A549 (cell line): ENCODE measurements at places on chromosomes 6 and 20.

GRCh38 chr6:82172594-82172993 lies 75.0 kb downstream of the IBTK start:
- DNase-seq = no peak

- DNase-seq = no peak
These were observed 35.6 kb downstream of the KLHL31 start for GRCh38 chr6:53629862-53630532.

DNA sequence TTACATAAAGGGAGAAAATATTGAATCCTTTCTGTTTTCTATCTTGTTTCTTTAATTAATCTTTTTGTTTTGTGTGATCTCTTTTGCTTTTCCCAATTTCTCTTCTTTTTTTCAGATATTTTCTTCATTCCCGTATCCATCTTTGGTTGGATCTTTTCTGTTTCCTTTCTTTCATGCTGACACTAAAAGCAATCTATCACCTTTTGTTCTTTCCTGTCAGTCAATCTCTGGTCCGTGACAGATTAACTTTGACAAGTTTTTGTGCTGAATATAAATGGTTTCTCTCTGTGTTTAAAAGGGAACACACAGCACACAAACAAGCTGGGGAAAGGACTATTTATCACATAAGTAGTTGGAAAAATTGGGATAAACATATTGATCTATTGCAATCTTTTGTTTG lies 162.8 kb downstream of the GRM1 start:
- DNase-seq = no peak

DNA sequence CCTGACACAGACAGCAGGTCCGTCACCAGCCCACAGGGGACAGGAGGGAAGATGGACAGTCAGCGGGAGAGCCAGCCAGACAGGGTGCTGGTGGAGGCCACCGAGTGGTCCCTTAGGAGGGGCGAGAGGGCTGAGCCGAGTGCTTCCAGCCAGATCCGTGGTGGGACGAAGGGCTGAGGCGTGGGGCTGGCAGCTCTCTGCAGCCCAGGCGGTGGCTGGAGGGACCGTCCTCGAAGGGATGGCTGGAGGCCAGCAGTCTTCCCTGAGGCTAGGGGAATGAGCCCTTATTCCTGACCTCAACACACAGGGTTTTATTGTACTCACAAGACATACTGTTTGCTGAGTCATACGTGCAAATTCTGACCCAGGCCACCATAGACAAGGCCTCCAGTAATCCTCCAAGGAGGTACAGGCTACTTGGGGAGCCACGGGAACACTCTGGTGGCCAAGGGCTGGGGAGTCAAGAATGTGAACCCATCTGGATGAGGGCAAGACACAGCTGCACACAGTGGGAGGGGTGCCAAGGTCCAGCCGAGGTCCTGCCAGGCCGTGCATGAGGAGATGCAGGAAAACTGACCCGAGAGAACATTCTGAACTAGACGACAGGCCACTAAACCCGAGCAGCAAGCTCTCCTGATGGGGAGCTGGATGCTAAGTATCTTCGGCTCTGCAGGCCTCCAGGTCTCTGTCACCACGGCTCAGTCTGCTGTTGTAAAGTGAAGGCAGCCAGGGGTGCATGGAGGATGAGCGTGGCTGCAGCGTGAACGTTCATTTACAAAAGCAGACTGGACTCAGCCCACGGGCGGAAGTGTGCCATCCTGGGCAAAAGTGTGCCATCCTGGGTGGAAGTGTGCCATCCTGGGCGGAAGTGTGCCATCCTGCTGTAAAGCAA lies 242.5 kb downstream of the TTLL2 start:
- DNase-seq = no peak

- no peak for DNase-seq
These were observed 127.9 kb downstream of the COL19A1 start for GRCh38 chr6:69994251-69994650.

DNA sequence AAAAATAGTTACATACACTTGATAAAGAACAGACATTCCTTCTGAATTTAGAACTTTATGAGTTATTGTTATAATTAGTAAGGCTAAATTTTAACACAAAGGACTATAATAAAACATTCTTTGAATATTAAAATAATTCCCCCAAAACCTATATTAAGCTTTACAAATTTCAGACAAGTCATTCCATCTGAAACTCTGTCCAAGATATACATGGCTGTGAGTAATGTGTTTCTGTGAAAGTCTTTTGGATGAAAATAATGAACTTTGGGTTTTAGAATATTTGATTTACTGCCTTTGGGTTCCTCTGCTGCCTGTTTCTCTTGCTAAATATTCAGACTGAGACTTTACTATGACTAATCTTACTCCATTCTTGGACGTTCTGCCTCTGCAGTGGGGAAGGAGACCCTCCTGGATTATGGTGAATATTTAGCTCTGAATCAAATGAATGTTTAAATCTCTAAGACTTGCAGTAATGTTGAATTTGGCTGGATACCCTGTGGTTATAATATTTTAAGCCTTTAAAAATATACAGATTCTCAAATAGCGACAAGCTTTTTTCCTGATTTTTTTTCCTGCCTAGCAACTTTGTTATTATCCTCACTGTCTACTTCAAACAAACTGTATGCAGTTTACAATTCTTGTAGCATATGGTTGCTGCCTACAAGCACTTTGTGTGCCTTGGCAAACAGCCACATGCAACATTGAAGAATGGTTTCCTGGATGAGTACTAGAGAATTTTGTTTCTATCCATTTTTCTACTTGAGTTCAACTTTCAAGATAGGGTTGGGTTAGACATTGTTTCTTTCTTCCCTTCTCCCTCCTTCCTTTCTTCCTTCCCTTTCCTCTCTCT lies 51.4 kb downstream of the TXLNB start:
- no peak for DNase-seq

- no peak for DNase-seq
These were observed 18.4 kb upstream of the RBM38 start for GRCh38 chr20:57372581-57373350.

DNA sequence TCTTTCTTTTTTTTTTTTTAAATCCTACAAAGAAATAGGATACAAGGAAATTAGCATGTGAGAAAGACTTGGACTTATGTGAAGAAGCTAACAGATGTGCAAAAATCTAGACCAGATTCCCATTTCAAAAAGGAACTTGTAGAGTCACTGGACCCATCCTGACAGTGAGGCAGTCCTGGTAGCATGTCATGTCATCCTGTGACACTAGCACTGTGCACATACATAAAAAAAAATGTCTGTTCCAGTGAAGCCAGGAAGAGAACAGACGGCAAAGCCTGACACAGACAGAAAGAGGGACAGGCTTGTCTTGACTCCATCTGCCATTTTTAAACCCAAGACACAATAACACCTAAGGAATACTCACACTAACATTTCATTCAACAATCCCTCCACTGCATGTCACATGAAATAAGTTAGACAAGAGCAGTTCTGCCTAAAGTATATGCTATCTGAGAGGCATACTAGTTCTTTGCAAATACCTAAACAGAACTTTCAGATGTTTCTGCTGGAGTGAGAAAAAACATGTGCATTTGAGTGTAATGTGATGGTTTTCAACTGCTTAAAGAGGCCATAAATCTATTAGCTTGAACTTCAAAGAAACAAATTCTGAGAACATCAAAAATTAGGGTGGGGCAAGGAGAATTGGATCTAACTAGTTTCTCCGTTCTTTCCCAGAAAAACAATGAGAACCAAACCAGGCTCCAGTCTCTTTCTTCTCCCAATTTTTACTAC lies 159.6 kb downstream of the BACH2 start:
- DNase-seq = no peak

DNA sequence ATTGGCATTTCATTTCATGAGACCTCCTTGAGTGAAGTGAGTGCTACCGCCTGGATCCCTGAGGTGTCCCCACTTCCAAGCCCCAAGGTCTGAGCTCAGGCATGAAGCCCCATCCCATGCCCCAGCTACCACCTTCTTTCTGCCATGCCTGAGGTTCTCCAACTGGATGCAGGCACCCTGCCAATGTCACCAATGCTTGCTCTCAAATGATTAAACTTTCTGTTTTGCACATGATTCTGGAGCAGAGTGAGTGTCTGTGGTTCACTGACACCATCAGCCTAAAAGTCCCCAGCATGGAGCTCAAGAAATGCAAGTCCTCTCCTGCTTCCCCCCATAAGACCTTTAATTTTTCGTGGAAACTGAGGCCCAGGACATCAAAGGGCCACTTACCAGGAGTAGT lies 43.7 kb upstream of the BPIFA2 start:
- DNase-seq = no peak

DNA sequence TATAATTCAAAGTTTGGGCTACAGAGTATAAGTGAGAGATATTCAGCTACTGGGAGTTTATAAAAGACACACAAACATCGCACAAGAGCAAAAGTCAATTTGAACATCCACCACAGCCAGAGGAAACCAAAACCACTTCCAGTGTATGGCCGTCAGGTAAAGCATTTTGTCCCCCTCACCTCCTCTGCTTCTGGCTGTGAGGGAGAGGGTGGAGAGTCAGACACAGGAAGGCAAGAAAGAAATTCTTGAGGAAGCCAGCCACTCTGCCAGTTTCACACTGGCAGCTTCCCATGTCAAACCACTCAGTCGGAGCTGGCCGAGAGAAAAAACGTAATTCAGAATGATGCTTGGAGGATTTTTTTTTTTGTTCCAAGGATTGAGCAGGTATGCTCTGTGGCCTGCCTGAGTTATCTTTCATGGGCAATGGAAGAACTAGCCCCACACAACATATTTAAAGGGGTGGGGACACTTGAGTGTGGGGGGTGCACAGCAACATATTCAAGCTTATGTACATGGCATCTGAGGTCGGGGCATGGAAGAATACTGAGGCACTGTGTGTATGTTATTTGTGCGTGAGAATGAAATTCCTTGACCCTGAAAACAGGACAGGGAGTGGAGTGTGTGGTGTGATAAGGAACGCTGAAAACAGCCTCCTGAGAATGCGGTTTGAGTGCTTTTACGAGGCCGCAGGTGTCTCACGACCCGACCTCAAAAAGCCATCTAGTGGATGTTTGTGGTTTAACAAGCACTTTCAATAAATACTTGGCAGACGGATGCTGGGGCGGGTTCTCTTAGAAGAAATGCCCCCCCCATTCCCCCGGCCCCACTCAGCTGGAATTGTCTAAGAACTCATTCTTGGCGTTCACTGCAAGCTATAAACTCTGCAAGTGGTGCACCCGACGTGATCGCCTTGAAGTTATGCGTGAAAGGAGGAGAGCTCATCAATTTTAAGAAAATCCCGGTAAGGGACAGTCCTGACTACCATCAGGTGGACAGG lies 27.5 kb upstream of the ZBTB22 start:
- DNase-seq = peak; percentile 73

DNA sequence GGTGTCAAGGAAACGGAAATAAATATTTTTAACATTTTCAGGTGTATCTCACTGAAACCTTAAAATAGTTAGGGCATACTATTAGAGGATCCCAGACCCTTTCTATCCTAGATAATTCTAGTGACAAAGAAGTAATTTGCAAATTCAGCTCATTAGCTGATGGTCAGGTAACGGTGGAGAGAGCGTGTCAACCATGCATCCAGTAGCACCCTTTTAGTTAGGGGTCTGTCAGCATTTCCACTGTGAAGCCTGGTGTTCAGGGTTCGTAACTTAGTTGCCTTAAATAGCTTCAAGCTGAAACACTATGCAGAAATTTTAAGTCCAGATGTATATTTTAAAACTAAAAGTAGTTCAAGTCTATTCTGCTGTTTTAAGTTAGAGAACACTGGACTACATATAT lies 48.5 kb upstream of the SUPT3H start:
- no peak for DNase-seq

DNA sequence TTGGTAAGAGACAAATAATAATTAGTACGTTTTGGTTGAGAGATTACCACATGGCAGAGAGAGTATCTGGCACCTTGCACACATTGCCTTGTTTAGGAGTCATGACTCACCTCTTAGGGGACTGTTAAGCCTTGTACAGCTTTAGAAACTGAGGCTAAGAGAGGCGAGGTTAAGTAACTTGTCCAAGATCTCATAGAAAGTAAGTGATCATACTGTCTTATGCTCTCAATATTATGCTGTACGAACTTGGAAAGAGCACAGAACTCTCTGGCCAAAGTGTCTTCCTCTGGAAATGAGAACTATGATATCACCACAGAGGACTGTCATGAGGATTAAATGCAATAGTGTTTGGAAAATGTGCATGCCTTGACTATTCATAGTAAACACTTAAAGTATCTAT lies 249.0 kb downstream of the UTRN start:
- DNase-seq = no peak

- peak; percentile 8 for DNase-seq
These were observed 37.3 kb downstream of the GNAS-AS1 start for GRCh38 chr20:58813369-58813768.

DNA sequence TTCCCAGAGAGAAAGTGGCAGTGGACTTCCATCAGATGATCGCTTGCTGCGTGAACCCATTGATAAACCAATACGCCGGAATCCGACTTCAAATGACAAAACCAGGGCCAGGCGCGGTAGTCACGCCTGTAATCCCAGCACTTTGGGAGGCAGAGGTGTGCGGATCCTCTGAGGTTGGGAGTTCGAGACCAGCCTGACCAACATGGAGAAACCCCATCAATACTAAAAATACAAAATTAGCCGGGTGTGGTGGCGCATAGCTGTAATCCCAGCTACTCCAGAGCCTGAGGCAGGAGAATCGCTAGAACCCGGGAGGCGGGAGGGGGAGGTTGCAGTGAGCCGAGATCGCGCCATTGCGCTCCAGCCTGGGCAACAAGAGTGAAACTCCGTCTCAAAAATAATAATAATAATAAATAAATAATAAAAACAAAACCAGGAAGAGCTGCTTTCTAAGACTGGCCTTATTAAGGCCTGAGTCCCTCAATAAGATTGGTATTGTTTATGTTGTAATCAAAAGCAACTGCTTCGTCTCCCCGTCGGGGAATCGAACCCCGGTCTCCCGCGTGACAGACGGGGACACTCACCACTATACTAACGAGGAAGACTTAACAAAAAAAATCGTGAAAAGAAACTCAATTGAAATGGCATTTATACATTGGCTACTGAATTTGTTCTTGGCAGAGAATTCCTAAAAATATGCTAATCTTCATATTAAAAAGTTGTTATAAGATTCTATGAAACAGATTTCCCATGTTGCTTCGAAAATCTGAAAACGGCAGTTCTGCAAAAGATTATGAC lies 110.2 kb upstream of the ZNF184 start:
- DNase-seq = no peak

- no peak for DNase-seq
These were observed 65.9 kb downstream of the PREX1 start for GRCh38 chr20:48761874-48762273.

GRCh38 chr6:31907158-31907813 lies 5.4 kb upstream of the ZBTB12 start:
- DNase-seq = no peak

- DNase-seq = no peak
These were observed 151.8 kb upstream of the HEY2 start for GRCh38 chr6:125597411-125598253.

GRCh38 chr6:57267586-57268293 lies 45.6 kb upstream of the RAB23 start:
- peak; percentile 83 for DNase-seq
